ENCODE measurements at places on chromosomes 2 and 18.

- no peak for DNase-seq
Observed at GRCh38 chr2:5736050-5736449, 43.9 kb downstream of the SOX11 start.

DNA sequence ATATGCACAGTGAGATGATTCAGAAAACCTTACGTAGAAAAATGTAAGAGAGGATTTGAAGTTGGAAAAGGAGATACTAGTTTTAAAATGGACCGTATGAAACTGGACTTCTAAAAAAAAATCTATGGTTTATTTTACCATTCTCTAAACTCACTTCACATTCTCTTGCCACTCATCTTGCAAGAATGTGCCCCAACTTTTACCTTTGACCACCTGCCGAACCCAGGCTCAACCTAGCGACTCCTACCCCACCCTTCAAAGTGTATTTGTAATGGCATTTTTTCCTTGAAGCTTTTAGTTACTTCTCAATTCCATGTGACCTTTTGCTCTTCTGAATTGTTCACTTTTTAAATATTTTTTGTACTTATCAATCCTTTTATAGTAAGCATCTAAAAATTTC, 160.8 kb downstream of the PHLPP1 start:
- no peak for DNase-seq

DNA sequence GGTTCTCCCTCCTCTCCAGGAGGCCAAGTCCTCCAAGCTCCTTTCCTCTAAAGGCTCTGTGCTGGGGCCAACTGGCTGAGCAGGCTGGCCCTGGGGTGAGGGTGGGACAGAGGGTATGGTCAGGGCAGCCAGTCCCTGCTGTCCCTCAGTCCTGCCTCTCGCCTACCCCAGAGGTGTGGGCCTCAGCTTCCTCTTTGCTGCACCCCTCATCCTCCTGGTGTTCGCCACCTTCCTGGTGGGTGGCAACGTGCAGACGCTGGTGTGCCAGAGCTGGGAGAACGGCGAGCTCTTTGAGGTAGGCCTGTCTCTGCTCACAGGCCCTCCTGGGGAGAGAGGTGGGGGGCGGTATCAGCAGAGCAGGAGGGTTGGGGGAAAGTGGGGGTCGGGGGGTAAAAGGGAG, 6.8 kb downstream of the PROM2 start:
- no peak for DNase-seq

GRCh38 chr2:42856106-42856860, 63.9 kb upstream of the HAAO start:
- no peak for DNase-seq

DNA sequence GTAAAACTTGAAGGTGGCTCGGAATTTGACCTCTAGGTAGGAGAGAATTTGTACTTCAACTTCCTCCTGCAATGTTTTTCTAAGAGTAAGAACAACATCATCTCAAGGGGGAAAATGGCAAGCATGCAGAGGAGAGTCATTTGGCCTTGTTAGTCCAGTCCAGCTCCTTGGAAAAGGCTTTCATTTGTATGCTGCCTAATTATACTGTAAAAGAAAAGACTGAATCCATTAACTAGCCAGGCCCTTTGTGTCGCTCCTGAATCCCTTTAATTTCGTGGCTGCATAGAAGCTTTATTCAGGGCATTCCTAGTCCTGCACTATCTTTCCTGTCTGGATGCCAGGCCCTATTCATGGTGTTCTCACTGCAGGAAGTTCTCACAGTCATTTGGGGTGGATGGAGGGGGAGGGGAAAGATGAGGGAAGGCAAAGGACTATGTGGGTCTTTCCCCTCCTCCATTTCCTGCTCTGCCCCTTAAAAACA, 36.0 kb downstream of the PHLPP1 start:
- no peak for DNase-seq

- DNase-seq = no peak
Observed at GRCh38 chr2:157875641-157876065, 477 bp downstream of the ACVR1 start.

DNA sequence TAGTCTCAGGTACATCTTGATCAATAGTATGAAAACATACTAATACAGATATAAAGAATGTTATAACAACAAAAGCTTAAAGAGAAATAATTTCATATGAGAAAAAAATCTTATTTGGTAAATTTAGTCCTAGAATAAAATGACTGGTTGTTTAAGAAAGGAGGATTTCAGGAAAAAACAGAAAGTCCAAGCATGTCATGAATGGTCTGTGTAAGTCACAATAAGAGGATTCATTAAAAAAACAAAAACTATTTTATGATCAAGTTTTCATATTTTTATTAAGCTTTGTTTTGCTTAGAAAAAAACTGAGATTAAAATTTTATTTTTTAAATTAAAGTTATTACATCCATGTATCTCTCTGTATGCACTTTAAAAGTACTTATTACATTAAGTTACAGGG, 353.9 kb upstream of the SPHKAP start:
- no peak for DNase-seq

DNA sequence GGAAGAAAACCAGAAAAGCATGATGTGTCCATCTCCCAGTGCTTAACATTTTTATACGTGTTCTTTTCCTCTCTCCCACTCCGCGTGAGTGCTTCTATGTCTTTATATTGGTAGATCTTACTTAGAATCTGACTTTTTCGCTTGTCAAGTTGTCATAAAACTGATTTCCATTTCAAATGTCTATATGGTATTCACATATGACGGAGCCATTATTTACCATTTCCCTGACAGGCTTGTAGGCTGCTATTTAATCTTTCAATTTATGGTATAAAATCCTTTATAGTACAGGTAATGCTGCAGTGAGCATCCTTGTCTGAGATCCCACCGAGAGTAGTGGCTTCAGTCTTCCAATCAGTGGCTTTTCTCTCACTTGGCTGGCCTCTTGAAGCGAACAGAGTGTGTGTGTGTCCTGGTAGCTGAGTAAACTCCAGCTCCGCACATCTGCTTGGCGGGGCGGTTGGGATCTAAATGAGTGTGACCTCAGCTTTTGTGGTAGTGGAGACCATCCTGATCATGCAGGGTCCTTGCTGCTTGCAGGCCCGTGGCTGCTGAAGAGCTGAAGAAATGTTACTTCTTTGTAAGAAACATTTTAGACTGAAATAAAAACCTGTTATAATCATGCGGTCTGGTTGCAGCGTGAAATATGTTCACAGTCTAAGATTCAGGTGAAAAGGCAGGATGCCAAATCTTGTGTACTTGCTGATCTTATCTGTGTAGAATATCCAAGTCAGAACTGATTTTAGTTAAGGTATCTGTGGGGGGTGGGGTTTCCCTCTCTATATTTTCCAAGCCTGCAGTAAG, 40.2 kb downstream of the INPP4A start:
- no peak for DNase-seq

GRCh38 chr18:61831071-61831470, 61.7 kb downstream of the RNF152 start:
- no peak for DNase-seq

- no peak for DNase-seq
Observed at GRCh38 chr2:216621292-216621691, 11.9 kb upstream of the IGFBP2 start.

DNA sequence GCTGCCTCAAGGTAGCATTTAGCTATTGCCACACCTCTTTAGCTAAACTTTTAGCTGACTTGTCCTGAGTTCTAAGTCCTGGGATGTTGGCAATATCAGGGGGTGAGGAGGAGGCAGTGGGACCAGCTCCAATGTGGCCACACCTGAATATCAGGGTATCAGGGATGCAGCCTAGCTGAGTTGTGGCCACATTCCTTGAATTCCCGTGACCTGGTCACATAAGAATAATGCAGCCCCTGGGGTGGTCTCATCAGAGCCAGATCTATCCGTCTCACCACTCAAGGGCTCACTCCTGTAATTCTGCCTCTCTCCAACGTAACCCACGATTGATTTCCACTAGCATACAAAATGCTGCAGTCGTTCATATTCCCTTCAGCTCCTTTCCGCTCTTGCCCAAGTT, 11.6 kb upstream of the TAF1B start:
- DNase-seq = no peak

DNA sequence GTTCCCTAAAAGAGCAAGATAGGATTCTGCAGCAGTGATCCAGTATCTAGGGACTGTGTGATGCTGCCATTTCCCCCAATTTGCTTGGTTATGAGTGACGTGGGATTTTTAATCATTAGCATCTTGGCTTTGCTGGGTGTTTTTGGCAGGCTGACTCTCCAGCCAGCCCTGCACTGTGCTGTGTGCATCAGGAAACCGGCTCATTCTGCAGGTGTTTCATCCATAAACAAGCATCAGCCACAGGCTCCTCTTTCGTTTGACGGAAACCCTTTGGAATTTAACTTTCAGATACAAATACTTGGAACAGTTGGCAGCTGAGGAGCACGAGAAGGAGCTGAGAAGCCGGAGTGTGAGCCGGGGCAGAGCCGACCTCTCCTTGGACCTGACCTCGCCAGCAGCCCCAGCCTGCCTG, 135.9 kb downstream of the TPGS2 start:
- no peak for DNase-seq

All from hematopoietic multipotent progenitor cell treated with erythropoietin and hydrocortisone succinate and interleukin-3 and kit ligand, for 15 days (in vitro differentiated cells).